ENCODE measurements at places on chromosomes 6 and 20.

DNA sequence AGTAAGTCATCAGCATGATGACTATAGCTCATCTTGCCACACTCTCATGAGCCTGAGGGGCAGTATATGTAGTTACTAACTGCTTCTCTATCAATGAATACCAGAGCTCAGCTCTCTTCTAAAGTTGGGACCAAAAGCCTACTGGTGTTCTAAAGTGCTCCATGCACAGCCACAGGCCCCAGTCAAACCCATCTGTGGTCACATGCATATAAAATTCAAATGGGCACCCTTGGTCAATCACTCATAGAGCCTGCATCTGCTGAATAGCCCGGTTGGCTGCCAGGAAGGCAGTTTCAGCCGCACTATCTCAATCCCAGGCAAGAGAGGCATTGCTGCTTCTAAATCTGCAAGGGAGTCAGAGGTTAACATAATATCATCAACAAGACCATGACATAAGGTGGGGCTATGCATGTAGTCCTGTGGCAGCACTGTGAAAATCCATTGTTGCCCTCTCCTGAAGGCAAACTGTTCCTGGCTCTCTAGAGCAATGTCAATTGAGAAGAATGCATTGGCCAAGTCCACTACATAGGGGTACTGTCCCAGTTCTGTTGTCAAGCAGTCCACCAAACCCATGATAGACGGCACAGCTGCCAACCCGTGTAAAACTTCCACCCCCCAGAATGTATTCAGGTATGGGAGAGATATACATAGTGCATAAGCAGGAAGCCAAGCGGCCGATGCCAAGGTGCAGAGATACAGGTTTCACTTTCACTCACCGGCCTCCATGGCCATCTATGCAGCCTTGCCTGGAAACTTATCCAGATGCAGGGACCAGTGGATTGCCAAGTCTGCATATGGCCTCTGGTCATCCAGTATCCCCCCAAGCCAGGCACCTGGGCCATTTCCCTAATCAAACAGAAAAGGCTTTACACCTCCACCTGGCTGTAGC lies 76.2 kb downstream of the ALDH8A1 start:
- DNase-seq = peak; percentile 4

GRCh38 chr6:154715446-154715845 lies 17.8 kb upstream of the SCAF8 start:
- DNase-seq = no peak

DNA sequence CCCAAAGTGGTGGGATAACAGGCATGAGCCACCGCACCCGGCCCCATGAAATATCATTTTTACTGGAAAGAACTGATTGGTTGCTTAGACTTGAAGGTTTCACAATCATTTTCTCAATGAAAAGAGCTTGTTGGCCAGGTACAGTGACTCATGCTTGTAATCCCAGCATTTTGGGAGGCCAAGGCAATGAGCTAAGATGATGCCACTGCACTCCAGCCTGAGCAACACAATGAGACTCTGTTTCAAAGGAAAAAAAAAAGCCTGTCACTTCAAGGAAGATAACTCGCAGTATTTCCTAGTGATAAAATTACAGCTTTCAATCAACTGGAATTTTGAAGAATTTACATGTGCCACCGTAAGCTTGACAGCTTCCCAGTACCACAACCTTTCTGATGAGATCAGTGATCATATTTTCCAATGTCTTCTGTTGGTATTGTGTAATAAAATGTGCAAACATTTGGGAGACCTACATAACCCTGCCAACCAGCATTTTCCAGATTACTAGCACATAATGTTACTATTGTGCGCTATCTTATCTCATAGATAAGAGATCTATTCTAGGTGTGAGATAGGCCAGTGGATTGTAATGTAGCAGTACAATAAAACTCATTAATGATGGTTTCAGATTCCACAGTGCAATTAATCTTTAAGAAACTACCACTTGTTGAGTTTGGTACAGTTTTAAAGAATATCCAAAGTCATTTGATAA lies 7.2 kb downstream of the PNLDC1 start:
- no peak for DNase-seq

GRCh38 chr6:91710342-91710741 lies 1123.5 kb upstream of the MAP3K7 start:
- DNase-seq = no peak

- no peak for DNase-seq
These were observed 95.7 kb downstream of the LY86 start for GRCh38 chr6:6683969-6684833.

- no peak for DNase-seq
These were observed 103.0 kb upstream of the MOCS1 start for GRCh38 chr6:40037271-40037670.

GRCh38 chr6:3822747-3823445 lies 26.3 kb upstream of the FAM50B start:
- DNase-seq = no peak

- no peak for DNase-seq
These were observed 30.0 kb downstream of the SLC22A16 start for GRCh38 chr6:110446405-110446804.

DNA sequence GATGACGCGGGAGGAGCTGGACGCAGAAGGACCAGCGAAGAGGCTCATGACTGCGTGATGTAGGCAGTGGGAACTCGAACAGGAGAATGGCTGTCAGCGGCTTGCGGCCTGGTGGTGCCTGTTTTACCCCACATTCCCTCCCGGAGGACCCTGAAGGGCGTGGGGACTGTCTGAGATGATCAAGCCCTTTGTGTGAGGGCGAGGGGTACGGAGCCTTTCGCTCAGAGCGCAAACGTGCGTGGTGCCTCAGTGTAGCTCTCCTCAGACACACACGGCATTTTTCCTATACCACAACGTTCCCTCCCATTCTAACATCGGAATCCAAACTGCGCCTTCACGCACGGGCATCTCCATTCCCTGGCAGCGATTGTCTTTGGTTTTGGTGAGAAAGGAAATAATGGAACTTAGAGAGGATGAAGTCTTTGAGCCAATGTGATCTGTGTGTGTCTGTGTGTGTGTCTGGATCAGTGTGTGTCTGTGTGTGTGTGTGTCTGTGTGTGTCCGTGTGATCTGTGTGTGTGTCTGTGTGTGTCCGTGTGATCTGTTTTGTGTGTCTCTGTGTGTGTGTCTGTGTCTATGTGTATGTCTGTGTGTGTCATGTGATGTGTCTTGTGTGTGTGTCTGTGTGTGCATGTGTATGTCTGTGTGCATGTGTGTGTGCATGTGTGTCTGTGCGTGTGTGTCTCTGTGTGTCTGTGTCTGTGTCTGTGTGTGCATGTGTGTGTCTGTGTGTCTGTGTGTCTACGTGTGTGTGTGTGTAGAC lies 5.3 kb downstream of the PTK6 start:
- DNase-seq = no peak

GRCh38 chr20:24735263-24735662 lies 213.8 kb upstream of the CST7 start:
- no peak for DNase-seq

DNA sequence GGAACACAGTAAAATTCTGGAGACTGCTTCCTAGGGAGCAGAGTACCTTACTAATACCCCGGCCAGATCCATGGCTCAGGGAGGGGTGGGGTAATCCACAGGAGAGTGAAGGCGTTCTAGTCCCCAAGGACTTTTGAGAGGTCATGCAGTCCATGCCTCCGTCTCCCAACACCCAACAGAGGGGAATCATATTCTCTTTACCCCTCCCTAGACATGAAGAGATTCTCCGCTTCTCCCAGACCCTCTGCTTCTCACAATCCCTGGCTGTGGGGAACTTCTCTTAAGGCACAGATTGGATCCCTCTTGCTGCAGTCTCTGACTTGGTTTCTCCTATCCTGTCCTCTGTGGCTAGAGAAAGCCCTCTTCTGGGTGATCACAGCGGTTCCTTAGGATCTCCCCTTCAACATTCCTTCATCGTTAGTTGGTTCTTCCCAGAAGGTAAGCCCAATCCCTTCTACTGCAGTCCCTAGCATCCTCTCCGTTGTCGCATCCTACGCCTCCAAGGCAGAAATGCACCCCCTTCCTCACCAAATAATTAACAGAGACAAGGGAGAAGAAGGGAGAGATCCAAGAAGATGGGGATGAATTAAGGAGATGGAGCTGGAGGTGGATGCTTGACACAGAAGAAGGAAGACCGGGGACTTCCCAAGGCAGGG lies 562 bp downstream of the GGT7 start:
- DNase-seq = no peak

- DNase-seq = peak; percentile 69
These were observed 15.5 kb downstream of the CCDC167 start for GRCh38 chr6:37483917-37484785.

- DNase-seq = no peak
These were observed 403.8 kb downstream of the ADGRB3 start for GRCh38 chr6:69038841-69039240.

Measured in activated CD4-positive, alpha-beta T cell treated with anti-CD3 and anti-CD28 coated beads for 4 hours (primary cell).